RPMI7951 (cell line): ENCODE measurements at places on chromosomes 11 and 22. TPM values are rescaled to one million over a fixed set of nuclear protein-coding genes. Genes with fewer than 3 reads are reported as not detected.

DNA sequence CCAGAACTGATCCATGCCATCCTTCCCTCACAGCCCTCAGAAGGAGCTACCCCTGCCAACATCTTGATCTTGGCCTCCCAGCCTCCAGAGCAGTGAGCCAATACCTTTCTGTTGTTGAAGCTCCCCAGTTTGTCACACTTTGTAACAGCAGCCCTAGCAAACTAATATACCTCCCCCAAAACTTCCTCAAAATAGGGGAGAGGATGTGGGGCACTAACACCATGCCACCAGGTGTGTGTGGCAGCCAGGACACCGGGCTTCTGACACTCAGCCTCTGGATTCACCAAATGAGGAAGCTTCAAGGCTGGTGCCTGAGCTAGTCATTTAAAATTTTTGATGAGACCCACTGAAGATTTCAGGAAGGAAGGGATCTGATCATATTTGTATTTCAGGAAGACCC is 84.9 kb downstream of the CSNK2A3 start:
- DNase-seq: no peak

Gene MPZL3
- 0.68 and 0.72 TPM in 2 replicates for total RNA-seq

DNA sequence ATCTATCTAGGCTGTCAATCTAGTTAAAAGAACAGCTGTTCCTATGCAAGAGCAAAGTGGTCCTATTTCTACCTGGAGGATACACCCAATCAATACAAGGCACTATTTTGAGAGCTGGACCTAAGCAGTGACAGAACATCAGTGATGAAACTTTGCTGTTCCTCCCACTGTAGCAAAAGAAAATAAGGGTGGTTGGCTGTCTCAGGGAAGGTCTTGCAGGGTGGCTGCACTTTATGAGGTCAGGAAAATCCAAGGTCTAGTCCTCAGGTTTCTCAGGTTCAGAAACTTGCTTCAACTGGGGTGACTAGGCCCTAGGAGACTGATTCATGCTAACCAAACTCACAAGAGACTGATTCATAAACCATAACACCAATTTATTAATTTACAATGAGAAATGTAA is 11.6 kb downstream of the CPSF7 start:
- DNase-seq: no peak

DNA sequence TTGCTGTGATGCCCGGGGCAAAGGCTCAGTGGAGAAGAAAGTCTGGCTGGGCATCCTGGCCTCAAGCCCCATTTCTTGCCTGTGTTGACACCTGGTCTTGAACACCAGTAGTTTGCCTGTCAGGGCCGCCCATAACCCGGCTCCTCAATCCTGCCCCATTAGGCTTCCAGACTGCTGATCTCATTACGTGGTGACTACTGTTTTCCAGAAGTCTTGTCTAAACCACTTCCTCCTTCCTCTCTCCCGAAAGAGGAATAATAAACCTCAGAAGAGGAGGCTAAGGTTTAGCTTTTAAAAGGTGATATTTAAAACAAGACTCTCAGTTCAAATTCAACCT is 97.7 kb downstream of the CD44 start:
- DNase-seq: peak; percentile 93

Gene C22orf15
- not detected in 2 replicates for total RNA-seq

DNA sequence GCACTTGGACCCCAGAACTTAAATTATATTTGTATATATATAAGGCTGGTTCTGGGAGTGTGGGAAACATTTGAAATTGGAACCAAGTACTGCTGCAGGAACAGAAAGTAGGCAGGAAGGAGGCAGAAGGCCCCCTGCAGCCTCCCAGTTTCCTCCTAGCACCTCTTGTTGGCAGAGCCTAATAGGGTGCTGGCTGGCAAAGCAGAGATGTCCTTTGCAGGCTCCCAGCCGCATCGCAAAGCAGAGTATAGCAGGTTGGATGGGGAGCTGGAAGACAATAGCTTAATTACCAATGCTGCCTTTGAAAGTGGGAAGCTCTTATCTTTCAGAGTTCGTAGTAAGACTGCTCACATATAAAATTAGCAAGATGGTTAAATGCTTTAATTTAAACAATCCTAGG is 370.8 kb upstream of the C11orf87 start:
- DNase-seq: no peak

Gene ADAMTS8
- not detected in 2 replicates for total RNA-seq

DNA sequence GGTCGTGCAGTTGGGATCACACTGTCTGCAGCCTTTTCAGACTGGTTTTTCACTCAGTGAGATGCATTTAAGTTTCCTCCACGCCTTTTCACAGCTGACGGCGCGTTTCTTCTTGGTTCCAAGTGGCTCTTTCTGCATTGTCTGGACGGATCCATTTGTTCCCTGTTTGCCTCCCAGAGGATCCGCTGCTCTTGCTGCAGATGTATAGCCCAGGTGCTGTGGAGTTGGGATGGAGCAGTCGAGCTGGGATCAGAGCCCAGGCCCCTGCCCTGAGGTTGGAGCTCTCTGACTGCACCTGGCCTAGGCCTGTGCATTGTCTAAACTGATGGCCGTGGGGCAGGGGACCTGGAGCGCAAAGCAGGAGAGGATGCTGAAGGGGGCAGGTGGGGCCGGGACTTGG is 51.6 kb downstream of the PARVB start:
- no peak for DNase-seq

DNA sequence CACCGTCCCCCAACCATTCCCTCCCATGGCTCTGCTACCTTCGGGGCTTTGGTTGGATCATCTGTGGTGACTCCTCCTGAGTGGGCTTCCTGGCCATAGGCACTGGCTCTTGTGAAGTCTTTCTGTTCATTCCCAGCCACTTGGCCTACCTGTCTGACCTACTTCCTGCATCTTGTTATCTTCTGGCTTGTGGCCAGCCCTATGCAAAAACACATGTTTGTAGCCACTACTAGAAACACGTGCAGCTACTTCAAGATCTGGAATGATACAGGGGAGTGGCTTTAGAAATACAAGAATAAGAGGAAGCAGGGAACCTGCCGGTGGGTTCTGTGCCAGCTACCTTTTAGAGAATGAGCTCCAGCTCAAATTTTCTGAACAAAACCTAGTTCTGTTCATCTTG is 20.9 kb downstream of the RCOR2 start:
- no peak for DNase-seq

Gene APOL5
- total RNA-seq: not detected in 2 replicates

DNA sequence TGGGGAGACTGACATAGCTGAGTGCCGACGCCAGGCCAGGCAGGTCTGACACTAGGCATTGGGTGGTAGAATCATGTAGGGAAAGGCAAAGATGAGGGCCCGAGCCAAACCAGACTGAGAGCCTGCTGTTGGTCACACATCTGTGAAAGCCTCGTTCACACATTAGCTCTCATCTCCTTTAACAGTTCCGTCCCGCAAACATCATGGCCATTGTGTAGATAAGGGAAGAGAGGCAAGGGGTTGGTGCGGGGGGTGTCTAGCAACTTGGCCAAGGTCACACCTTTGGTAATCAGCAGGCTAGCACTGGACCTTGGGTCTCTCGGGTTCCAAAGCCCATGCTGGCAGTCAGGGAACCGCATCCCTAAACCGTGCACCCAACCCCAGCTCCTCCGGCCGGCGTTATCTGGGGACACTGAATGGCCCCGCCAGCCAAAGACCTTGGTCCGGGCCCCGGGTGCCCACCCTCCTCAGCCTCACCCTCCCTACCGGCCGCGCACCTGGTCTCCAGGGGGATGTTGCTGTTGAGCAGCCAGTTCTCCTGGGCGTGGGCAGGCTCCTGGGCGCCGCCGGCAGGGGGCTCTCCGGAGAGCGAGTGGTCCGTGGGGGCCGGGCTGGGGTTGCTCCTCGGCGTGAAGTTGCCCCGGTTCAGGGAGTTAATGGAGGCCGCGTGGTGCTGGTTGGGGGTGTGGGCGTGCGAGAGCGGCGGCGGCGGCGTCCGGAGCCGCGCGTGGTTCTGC is 328.3 kb upstream of the NARS2 start:
- no peak for DNase-seq
